ENCODE measurements at places on chromosomes 7 and 10.

GRCh38 chr10:51082857-51083256 lies 8.6 kb downstream of the PRKG1 start:
- no peak for DNase-seq

DNA sequence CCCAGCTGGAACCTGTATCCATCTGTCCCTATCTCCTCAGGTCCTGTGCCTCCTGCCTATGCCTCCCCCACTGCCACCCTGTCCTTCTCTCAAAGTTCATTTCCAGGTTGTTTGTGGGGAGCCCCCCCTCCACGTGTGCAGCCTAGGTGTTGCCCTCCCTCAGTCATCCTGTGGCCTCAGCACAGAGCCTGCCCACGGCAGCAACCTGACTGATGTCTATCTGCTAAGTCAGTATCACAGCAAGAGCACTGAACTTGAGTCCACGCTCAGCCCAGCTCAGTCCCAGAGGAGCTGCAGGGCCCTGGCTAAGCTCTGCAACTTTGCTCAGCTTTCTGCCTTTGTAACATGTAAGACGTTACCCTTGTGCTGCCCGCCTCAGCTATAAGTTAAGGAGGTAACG lies 28.7 kb downstream of the FAM53B start:
- DNase-seq: no peak

DNA sequence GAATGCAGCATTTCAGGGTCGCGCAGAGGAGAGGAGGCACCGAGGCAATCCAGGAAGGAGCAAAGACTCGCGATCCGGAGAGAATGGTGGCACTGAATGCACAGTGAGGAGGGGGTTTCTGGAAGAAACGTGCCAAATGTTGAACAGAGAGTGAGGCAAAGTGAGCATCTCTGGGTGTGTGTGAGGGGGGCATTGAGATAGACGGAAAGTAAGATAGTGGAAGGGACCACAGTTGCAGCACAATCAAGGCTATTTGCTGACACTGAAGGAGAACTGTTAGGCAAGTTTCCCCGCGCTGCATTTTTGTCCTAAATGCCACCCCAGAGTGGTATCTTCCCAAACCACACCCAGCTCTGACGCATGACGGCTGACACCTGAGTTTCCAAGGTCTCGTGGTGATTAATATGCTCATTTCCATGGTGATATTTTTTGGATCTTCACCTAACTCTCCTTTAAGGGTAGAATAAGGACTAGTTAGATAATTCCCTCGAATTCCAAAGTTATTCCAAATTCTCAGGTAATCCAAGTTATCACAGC lies 14.4 kb upstream of the ADO start:
- no peak for DNase-seq

DNA sequence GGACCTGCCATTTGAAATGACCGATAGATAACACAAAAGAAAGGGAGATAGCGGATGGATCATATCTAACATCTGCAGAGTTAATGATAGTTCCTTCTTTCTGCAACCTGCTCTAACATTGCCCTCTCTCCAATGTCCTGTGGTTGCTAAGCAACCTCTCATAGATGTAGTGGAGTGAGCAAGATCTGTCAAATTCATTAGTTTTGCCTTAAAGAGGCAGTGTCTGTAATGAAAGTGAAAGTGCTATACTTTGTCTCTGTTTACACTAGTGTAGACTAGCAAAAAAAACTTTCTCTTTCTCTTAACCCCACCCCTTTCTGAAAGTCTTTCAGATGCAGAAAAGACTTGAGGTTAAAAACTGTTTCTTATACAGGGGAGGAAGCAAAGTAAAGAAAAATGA lies 1196.9 kb downstream of the SORCS3 start:
- no peak for DNase-seq

DNA sequence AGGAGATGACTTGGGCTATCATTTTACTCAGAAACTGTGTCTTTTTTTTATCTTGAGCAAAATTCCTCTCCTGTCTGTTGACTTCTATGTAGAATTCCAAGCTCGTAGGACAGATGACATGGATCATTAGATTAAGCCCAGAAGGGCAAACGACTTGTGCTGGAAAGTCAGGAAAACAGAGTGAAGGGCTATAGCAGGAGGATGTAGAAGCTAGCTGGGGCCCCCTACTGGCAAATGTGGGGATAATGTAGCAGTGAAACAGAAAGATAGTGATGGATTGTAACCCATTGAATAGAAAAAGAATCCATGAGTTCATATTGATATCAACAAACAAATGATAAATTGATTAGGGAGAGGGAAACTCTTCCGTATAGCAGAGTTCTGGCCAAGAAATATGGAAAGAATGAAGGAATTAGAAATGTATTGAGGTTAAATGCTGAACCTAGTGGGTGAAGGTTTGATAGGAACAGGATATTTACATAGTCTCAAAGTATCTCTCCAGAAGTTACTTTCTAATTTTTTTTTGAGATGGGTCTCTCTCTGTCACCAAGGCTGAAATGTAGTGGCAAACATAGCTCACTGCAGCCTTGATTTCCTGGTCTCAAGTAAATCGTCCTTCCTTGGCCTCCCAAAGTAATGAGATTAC lies 103.6 kb downstream of the LYZL1 start:
- peak; percentile 18 for DNase-seq

DNA sequence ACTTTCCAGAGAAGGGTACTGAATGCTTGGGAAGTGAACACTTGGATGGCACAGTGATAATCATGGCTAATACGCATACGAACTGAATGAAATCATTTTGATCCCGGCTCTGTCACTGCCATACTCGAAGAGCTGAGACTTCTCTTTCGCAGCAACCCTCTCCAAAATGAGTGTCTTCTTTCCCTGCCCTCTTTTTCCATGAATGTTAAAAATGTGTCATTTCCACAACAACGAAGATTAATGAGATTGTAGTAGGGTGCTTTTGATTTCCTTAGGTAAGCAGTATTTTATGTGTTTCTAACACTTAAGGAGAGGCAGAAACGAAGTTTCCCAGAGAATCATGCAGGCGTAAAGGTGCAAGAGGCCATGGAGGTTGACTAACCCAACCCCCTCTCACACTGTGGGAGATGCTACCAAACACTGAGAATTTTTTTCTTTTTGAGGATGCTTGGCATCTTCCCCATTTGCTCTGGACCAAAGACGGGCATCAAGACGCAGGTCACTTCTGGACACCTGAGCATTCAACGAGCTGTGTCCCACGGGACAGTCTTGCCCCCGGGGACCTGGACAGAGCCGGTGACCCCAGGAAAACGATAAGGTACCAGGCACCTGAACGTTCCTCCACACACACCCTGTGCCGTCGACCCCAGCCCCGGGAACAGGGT lies 823 bp downstream of the COPG2 start:
- no peak for DNase-seq

GRCh38 chr7:318878-319661 lies 29.1 kb downstream of the FOXL3 start:
- no peak for DNase-seq

DNA sequence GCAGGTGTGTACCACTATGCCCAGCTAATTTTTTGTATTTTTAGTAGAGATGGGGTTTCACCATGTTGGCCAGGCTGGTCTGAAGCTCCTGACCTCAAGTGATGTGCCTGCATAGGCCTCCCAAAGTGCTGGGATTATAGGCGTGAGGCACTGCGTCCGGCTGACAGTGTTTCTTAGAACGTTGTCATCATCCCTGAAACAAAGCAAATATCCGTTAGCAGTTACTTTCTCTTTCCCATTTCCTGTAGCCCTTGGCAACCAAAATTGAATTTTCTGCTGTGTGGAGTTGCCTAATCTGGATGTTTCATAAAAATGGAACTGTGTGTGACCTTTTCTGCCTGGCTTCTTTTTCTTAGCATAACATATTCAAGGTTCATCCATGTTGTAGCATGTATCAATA lies 22.4 kb downstream of the ZNF33A start:
- no peak for DNase-seq

DNA sequence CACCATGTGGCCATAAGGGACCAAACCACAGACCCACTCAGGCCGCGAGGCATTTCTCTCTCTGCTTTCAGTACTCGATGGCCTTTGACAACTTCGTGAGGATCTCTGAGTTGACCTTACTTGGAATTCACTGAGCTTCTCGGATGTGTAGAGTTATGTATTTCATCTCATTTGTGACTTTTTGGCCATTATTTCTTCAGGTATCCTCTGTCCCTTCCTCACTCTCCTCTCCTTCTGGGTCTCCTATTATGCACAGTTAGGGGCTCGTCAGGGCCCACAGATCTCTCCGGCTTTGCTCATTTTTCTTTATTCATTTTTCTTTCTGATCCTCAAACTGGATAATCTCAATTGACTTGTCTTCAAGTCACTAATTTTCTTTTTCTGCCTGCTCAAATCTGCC lies 16.6 kb upstream of the FOXL3 start:
- no peak for DNase-seq

GRCh38 chr7:116578526-116578925 lies 53.7 kb downstream of the CAV1 start:
- DNase-seq: no peak

DNA sequence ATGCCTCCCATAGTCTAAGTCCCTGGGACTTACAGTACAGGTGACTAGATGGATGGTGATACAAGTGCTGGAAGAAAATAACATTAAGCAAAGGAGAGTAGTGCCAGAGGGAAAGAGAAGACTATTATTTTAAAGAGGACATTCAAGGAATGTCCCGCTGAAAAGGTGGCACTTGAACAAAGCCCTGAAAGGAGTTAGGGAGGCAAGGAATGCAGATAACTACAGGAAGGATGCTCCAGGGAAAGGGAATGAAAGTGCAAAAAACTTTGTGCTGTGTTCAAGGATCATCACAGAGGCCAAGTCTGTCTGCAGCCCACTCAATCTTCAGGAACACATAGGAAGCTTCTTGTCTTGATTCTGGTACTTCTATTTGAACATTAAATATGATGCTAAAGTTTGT lies 14.9 kb downstream of the ANKMY2 start:
- DNase-seq: no peak

DNA sequence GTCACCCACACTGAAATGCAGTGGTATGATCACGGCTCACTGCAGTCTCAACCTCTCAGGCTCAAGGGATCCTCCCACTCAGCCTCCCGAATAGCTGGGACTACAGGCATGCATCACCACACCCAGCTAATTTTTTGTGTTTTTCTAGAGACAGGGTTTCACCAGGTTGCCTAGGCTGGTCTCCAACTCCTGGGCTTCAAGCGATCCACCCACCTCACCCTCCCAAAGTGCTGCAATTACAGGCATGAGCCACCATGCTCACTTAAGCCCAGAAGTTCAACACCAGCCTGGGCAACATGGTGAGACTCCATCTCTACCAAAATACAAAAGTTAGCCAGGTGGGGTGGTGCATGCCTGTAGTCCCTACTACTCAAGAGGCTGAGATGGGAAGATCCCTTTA lies 33.5 kb downstream of the GDI2 start:
- no peak for DNase-seq

DNA sequence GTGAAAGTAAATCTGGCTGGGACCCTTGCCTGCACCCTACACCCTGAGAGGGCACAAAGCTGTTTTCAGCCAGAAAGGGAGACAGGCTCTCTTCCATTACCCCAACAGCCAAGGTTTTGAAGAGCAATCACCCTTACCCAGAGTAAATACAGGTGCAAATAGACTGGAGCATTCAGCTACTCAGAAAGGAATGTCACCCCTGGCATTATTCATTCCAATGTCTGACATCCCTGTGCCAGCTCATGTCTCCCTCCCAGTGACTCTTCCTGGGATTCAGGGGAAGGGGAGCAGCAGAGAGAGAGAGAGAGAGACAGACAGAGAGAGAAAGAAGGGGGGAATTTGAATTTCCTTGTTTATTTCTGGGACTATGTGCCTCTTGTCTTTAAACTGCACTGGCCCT lies 611.8 kb downstream of the SORCS3 start:
- no peak for DNase-seq

DNA sequence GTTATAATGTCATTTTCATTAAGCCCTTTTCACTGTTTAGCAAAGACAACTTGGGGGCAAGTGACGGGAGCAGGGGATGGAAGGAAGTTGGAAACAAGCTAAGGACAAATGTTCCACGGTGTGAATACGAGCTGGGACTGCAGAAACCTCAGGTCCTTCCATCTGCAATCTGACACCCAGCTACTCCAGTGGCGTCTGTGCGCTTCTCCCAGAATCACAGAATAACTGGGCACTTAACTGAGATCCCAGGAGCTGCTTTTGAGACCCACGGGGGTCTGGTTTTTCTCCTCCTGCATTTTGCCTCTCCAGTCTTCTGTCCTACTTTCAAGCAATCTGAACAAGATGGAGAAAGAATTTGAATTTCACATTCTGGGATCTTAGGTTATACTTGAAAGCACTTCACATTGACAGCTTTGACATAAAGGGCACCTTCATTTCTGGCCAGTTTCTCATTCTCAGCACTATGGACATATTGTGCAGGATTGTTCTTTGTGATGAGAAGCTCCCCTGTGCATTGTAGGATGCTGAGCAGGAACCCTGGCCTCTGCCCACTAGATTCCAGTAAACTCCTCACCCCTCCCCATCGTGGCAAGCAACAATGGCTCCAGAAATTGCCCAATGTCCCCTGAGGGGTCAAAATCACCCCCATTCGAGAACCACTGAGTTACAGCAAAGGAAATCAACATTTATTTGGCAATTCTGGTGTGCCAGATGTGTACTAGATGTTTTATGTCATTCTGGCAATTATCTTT lies 194.1 kb downstream of the CACNB2 start:
- no peak for DNase-seq

DNA sequence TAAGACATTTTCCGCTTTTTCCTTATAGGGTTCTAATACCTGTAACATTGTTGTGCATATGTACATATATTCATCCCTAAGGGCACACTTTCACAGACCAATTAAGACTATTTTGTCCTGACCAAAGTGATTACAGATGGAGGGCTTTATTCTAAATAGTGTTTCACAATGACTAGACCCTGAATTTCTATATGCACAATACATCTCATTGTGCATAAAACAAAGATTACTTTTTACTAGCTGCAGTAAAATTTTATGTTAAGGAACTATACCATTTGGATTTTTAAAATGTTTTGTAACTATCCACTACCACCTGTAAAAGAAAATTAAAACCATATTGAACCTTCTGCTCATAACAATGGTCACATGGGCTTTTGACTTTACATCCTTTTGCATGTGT lies 87.8 kb downstream of the CTTNBP2 start:
- no peak for DNase-seq
